AG04449 (cell line): ENCODE measurements at places on chromosomes 5 and 9.

DNA sequence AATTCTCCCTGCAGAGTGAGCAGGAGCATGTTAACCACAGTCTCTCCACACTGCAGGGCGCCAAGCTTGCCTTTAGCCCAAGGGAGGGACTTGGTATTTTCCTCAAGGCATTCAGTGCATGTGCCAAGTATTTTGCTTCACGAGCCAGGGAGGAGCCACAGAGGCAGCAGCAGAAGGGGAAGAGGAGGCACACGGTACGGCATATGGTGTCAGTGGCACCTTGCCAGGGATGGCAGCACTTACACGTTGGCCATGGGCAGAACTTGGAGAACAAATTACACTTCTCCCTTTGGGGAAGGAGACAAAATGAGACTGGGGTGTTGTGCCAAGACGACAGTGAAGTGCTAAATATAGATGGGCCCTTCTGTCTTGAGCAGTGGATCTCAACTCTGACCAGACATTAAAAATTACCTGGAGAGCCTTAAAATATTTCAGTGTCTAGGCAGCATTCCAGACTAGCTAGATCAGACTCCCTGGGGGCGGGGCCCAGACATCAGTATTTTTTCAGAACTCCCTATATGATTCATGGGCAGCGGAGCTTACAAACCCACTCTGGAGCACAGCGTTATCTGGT is 155.8 kb downstream of the DRD1 start:
- no peak for DNase-seq

- DNase-seq, result no peak
Observed at GRCh38 chr5:125042261-125042890, 295.9 kb upstream of the ZNF608 start.

GRCh38 chr5:133257977-133258376 is 206.2 kb downstream of the HSPA4 start:
- no peak for DNase-seq

GRCh38 chr5:51159164-51159563 is 224.1 kb upstream of the ISL1 start:
- no peak for DNase-seq

GRCh38 chr5:126847456-126847820 is 70.5 kb downstream of the LMNB1 start:
- no peak for DNase-seq

GRCh38 chr9:109990541-109990940 is 210.5 kb downstream of the PALM2AKAP2 start:
- DNase-seq, result no peak

- peak; percentile 31 for DNase-seq
Observed at GRCh38 chr5:174348311-174348981, 302.9 kb downstream of the NSG2 start.

- DNase-seq, result no peak
Observed at GRCh38 chr5:142133330-142134206, 25.0 kb downstream of the NDFIP1 start.

- DNase-seq, result no peak
Observed at GRCh38 chr5:178785999-178786398, 55.5 kb upstream of the ZNF354A start.

- no peak for DNase-seq
Observed at GRCh38 chr9:20898885-20899554, 132.4 kb downstream of the HACD4 start.

DNA sequence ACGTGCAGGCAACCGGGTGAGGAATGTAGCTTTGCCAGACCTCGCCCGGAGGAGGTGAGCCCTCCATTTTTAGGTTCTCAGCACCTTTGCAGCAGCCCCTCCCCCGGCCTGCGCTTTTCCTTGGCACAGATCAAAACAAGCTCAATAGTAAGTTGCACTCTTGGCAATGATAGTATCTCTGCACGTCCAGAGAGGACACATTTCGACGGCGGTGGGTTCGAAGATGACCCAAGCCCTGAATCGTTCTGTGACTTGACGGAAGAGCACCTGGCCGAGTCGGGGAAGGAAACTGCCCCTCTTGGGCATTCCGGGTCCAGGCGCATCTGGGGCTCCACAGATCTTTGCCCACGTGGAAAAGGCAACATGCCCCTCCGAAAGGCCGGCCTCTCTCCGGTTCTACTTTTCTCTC is 904 bp downstream of the GDNF start:
- DNase-seq, result no peak

GRCh38 chr9:89956907-89957306 is 352.1 kb downstream of the GADD45G start:
- no peak for DNase-seq

DNA sequence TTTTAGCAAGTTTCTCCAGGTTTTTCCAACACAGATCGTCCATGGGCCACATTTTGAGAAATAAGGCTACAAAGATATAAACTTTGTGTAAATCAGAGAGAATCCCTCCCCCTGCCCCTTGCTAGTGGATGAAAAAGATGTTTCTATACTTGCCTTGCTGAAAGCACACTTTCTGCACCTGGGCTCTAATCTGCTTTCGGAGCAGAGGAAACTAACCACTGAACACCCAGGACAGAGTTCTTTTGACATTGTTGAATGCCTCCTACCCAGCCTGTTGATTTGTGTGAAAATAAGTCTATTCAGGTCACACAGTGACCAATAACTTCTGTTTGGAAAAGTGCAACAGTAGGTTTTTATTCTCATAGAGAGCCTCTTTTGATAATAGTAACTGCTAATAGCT is 7.5 kb downstream of the ADRB2 start:
- DNase-seq, result no peak

GRCh38 chr5:124061663-124062062 is 549.7 kb downstream of the CSNK1G3 start:
- DNase-seq, result no peak

- no peak for DNase-seq
Observed at GRCh38 chr9:89622933-89623861, 18.4 kb downstream of the GADD45G start.

- DNase-seq, result no peak
Observed at GRCh38 chr9:138015021-138015829, 137.6 kb downstream of the CACNA1B start.

- no peak for DNase-seq
Observed at GRCh38 chr5:111731638-111732037, 25.4 kb downstream of the NREP start.

GRCh38 chr9:97848480-97849237 is 4.4 kb upstream of the FOXE1 start:
- DNase-seq, result no peak

- DNase-seq, result no peak
Observed at GRCh38 chr9:37801287-37801850, 772 bp downstream of the DCAF10 start.

DNA sequence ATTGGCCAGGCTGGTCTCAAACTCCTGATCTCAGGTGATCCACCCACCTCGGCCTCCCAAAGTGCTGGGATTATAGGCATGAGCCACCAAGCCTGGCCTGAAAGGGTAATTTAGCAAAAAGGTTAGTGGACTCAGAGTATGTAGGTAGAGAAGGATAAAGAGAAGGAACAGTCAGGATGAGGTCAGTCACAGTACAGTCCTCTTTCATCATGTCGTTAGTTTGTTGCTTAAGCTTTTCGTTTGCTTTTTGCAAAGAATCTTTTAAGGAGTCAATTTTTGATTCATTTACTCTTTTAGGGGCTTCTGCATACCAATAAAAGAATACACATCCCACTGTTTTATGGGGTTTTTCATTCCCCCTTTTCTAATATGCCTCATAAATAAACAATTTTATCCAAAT is 17.8 kb upstream of the GBGT1 start:
- DNase-seq, result no peak

DNA sequence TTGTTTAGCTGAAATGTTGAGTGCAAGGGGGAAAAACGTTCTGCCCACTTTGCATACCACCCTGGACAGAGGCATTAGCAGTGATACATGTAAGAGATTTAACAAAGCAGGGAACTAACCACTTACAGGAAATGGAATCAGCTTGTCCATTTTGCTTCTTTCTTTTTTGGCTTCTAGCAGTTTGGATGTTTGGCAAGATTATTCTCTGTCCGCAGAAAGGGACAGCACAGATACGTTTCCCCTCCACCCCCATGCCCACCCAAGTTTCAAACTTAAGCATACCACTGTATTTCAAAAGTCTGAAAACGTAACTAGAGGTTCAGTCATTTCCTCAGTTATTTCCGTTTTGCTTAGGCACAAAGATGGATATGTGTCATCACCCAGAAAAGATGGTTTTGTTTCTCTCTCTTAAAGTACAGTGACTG is 118.4 kb downstream of the GDNF start:
- DNase-seq, result no peak

DNA sequence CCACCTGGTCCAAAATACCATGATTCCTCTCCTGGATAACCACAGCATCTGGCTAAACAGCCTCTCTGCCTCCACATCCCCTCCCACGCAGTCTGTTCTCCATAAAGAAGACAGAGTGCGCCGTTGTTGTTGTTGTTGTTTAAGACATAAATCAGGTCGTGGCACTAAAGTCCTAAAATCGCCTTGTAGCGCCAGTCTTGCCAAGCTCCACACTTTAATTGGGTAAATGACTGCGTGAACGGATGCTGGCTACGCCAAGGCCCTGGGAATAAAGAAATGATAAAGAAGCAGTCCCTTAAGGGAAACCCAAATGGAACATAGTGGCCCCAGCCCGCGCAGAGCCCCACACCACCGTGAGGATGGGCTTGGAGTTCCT is 364 bp upstream of the SFXN1 start:
- no peak for DNase-seq
